ENCODE measurements at places on chromosomes 7 and 10. TPM values are rescaled to one million over a fixed set of nuclear protein-coding genes. Genes with fewer than 3 reads are reported as not detected.
A peak's percentile ranks its signal among the peaks of the same experiment; 100 is the strongest.

Gene SNCG
- polyA plus RNA-seq: 4.3 TPM

DNA sequence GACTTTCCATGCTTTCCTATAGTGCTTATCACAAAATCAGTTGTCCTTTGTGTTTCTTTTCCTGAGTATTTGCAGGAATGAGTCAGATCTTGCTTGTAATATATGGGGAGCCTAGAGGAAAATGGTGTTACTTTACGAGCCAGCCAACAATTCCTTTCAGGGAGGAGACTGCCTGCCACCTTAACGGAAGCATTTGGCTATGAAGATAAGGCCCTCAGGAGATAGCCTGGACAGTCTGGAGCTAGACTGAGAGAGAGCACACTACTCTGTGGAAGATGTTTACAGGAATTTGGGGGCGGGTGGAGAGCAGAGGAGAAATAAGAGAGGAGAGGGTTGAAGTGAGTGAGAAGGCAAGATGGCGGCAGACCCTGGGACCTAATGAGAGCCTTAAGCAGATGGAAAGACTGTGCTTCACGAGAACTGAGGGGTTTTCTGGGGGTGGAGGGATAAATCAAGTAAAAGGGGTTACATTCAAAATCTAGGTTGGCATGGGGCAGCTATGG, 126.3 kb downstream of the SNX10 start:
- DNase-seq: no peak

Gene CFTR
- 40.6 TPM for polyA plus RNA-seq

Gene HOGA1
- polyA plus RNA-seq: 2.0 TPM

DNA sequence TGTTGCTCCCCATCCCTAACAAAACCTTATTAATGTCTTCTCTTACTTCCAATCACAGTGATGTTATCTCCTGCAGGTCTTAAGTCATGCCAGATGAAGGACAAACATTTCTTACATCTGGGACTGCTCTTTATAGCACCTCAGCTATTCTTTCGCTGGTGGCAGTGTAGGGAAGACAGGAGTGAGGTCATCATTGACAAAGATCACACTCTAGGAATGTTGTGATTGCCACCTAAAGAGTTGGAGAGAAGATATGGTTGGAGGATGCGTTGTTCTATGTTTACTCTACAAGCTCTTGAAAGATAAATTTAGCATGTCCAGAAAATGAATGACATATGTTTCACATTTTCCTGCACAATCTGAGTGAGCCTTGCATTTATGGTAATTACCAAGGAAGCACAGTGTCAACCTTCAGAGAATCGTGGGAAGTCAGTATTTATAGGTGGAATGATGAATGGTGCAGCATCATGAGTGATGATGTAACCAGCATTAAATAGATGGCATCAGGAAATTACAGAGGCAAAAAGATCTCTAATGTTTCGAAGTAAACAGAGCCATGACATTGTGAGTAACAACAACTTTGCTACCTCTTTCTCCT, 188.1 kb upstream of the STEAP1 start:
- DNase-seq: no peak

Gene SMNDC1
- polyA plus RNA-seq: 49.6 TPM

- peak; percentile 94 for DNase-seq
Measured at GRCh38 chr10:79230328-79230830, 116.9 kb upstream of the PPIF start.

DNA sequence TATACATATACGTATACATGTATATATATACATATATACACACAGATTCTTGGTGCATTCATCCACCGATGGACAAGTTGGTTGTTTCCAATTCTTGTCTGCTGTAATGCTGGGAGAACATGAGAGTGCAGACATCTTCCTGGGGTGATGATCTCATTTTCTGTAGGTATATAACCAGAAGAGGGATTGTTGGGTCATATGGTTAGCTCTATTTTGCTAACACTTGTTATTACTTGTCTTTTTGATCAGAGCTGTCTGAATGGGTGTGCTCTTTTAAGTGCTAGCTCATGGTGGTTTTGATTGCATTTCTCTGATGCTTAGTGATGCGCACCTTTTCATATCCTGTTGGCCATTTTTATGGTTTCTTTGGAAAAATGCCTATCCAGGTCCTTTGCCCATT, 106.4 kb downstream of the TAX1BP1 start:
- DNase-seq: no peak

Gene SPDYE8
- 1.1 TPM for polyA plus RNA-seq

DNA sequence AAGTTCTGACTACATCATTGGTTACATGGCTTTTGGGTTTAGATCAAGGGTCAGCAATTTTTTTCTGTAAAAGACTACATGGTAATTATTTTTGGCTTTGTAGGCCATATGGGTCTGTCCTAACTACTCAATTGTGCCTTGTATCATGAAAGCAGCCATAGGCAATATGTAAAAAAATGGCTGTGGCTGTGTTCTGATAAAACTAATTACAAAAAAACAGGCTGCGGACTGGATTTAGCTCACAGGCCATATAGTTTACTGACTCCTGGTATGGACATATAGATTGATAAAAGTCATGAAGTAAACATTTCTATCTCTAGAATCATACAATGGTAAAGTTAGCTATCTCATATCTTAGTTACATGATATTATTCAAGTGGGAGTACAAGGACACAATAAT, 375.4 kb downstream of the THSD7A start:
- DNase-seq: no peak

Gene FAM25C
- polyA plus RNA-seq: not detected

GRCh38 chr10:96401036-96401435, 42.2 kb upstream of the OPALIN start:
- no peak for DNase-seq

GRCh38 chr10:127440371-127440770, 108.7 kb upstream of the NPS start:
- DNase-seq: no peak

Gene CLDN4
- polyA plus RNA-seq: 67.1 TPM

Gene JAKMIP3
- polyA plus RNA-seq: 0.50 TPM

Gene KAZALD1
- polyA plus RNA-seq: 16.2 TPM

Gene HGF
- polyA plus RNA-seq: 32.4 TPM

Gene COL13A1
- 68.5 TPM for polyA plus RNA-seq

GRCh38 chr7:70693321-70693685, 438.6 kb upstream of the GALNT17 start:
- peak; percentile 26 for DNase-seq

DNA sequence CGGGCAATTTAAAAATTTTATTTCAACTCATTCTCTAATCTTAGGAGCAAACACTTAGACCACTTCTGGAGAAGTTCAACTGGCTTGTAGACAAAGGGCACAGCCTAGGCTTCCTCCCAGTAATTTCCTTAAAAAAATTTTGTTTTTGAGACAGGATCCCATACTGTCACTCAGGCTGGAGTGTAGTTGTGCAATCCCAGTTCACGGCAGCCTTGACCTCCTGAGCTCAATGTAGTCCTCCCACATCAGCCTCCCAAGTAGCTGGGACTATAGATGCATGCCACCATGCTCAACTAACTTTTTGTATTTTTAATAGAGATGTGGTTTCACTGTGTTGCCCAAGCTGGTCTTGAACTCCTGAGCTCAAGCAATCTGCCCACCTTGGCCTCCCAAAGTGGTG, 38.4 kb downstream of the BAMBI start:
- DNase-seq: no peak

- no peak for DNase-seq
Measured at GRCh38 chr7:98617051-98617959, at the start of gene NPTX2. Gene NPTX2 (plus strand): TSS chr7:98617285. CDS start chr7:98617462, 177 bp downstream.

Gene PMPCB
- polyA plus RNA-seq: 101 TPM

DNA sequence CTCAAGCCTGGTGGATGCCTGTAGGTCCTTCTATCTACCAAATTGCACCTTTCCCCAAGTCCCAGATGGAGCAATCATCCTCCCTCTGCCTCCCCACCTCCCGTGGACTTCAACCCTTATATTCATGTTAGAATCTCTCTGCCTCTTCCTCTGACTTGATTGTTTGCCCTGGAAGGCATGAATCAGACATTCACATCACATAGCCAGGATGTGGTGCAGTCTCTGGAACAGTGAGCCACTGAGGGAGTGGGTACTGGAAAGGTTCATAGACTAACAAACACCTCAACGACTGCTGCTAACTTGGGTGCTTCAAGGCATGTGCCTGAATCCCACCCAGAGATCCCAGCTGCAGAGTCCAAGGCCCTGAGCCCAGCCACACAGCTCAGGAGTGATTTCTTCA, 494.0 kb downstream of the TNS3 start:
- DNase-seq: no peak

DNA sequence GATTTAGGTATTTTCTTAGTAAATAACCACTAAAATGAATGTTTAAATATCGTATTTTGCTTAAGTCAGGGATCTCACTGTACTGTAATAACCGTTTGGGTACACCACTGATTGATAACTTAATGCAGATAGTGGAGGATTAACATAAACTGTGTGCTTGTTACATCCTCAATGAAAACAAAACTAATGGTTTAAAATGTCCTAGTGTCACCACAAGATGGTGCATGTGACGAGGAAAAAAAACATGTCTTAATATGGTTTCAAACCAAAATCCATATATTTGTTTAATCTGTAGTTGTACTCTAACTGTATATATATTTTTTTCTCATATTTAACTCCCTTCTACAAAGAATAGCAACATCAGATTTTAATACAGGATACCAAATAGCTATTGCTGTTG, 19.2 kb downstream of the ARMC10 start:
- no peak for DNase-seq

Gene C10orf105
- 0.70 TPM for polyA plus RNA-seq

Gene LARP4B
- 45.1 TPM for polyA plus RNA-seq

DNA sequence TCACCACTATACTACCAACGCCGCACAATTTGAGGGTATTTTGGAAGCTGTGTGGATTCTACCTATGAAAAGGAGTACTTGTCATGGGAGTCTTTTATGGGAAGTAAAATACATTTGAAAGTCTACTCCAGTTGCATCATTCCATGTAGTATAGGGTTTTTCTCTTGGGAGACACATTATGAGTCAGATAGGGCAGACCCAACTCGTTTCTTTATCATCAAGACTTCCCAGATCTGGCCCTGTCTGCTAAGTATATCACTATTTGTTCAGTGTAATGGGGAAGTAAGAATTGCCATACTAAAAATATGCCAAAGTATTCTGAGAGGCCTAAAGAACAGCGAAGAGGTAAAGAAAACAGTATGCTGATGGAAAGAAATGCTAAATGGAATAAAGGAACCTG, 144.2 kb downstream of the SPAG6 start:
- DNase-seq: no peak
